ENCODE measurements at places on chromosomes 13 and 19.

- no peak for DNase-seq
These were observed 2.4 kb downstream of the SPART start for GRCh38 chr13:36343766-36344165.

DNA sequence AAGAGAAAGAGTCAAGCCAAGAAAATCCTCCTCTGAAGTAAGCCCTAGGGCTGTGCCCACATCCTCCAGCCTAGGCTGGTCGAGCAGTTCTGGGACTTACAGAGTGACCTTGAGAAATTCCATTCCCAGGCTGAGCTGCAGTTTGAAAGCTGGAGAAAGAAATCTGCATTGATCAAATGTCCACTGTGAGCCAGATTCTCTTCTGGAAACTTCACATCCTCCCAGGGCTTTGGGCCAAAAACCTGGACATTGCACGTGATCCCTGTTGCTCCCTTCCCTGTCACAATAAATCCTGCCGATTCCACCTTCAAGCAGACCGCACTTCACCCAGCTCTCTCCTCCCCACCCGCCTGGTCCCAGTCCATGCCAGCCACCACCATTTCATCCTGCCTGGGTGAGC is 15.7 kb downstream of the TMEM143 start:
- DNase-seq = no peak

GRCh38 chr13:113005076-113005865 is 36.3 kb downstream of the MCF2L start:
- DNase-seq = no peak

- DNase-seq = no peak
These were observed 1171.8 kb downstream of the DIAPH3 start for GRCh38 chr13:58991826-58992477.

GRCh38 chr19:45782162-45782691 is at the start of gene DMPK:
TSS of gene DMPK (minus strand) at chr19:45782490. CDS start at chr19:45782352, 138 bp downstream.
- DNase-seq = no peak

DNA sequence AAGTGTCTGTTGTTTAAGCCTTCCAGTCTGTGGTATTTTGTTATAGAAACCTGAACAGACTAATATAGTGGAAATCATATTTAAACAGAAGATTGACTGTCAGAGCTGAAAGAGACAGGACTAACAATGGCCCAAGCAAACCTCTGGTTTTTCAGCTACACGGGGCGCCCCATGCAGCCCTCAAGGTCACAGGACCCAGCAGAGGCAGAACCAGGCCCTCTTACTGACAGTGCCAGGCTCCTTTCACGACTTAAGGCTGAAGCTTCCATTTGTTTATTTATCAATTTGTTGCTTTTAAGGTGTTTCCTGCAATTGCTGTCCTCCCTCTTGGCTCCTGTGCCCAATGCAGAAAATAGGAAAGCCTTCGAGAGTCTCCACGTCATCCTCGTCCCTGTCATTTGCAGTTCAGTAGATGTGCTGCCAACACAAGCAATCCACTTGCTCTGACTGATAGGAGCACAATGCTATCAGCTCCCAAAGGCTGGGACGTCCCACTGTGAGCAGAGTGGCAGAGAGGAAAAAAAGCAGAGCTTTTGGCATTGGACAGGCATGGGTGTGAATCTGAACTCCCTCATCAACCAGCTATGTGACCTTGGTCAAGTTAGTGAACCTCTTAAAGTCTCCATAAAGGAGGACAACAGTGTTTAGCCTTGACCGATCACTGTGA is 10.5 kb upstream of the SLC7A1 start:
- DNase-seq = no peak

- DNase-seq = no peak
These were observed 126.2 kb downstream of the LMO7 start for GRCh38 chr13:75762076-75762937.

GRCh38 chr13:29594303-29594709 is 1.2 kb downstream of the SLC7A1 start:
- DNase-seq = no peak

- no peak for DNase-seq
These were observed 51.1 kb downstream of the RASL11A start for GRCh38 chr13:27321468-27322431.

DNA sequence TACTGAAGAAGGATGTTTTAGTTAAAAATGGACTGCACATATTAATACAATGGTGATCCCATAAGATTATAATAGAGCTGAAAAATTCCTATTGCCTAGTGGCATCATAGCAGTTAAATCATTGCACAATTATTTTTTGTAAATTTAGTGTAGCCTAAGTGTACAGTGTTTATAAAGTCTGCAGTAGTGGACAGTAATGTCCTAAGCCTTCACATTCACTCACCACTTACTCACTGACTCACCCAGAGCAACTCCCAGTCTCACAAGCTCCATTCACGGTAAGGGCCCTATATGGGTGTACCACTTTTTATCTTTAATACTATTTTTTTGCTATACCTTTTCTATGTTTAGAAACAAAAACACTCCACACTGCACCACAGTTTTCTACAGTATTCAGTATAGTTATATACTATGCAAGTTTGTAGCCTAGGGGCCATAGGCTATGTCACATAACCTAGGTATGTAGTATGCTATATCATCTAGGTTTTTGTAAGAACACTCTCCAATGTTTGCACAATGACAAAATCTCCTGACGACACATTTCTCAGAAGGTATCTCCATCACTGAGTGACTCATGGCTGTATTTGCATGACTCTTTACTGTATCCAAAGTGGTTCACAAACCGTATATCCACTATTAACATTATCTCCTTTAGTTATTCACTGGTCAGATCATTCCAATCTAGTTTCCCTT is 536.0 kb downstream of the KLF12 start:
- DNase-seq = no peak

DNA sequence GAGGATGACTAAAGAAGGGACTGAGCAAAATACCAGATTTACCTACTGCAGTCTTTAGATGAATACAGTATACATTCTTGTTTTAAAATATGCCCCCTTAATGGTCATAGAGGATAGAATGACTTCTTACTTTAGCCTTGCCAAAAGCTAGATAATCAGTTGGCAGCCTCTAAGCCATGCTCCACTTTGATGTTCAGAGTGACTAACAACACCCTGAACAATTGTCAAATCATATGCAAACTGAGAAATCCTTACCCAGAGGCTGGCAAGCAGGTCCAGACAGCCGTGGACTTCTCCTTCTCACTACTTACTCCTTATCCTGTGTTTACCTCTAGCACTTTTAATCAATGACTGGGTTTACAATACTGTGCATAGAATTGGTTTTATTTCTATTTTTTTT is 23.6 kb upstream of the PHF11 start:
- no peak for DNase-seq

GRCh38 chr19:38869836-38870607 is 8.1 kb downstream of the RINL start:
- DNase-seq = no peak

GRCh38 chr19:57708641-57709361 is at the start of gene ZNF154:
TSS of gene ZNF154 (minus strand) at chr19:57709204. CDS start at chr19:57708971, 233 bp downstream.
- DNase-seq = no peak

- DNase-seq = no peak
These were observed 165.6 kb downstream of the EFNB2 start for GRCh38 chr13:106369858-106370257.

Measured in NCI-H1436 treated with DMSO at 0.1 percent for 48 hours (cell line).